NCI-H2227 treated with DMSO at 0.1 percent for 48 hours (cell line): ENCODE measurements at places on chromosomes 5 and 9.

- DNase-seq = no peak
Observed at GRCh38 chr5:155017610-155018009, 4.1 kb downstream of the KIF4B start.

GRCh38 chr5:174733091-174733690 is 8.8 kb downstream of the MSX2 start:
- DNase-seq = no peak

DNA sequence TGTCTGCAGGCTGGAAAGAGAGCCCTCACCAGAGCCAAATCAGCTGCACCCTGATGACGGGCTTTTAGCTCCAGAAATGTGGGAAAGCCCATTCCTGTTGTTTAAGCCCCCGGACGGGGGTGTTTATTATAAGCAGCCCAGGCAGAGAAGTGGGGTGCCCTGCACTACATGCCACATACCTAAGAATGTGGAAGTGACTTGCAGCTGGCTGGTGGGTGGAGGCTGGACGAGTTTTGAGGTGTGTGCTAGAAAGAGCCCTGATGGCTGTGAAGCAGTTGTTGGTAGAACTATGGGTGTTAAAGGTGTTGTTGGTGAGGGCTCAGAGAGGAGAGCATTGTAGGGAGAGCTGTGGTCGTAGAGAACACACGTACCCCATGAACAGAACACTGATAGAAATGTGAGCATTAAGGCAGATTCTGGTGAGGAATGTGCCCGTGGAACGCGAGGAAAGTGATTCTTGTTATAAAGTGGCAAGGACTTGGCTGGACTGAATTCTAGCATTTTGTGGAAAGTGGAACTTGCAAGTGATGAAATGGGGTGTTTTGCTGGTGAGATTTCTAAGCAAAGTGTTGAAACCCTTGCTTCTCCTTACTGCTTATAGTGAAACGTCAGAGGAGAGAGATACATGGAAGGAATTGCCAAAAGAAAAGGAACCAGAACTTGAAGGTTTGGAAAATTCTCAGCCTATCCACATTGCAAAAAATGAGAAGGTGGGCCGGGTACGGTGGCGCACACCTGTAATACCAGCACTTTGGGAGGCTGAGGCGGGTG is 38.9 kb downstream of the AHRR start:
- no peak for DNase-seq

GRCh38 chr9:115884846-115885245 is 268.7 kb upstream of the PAPPA start:
- no peak for DNase-seq

DNA sequence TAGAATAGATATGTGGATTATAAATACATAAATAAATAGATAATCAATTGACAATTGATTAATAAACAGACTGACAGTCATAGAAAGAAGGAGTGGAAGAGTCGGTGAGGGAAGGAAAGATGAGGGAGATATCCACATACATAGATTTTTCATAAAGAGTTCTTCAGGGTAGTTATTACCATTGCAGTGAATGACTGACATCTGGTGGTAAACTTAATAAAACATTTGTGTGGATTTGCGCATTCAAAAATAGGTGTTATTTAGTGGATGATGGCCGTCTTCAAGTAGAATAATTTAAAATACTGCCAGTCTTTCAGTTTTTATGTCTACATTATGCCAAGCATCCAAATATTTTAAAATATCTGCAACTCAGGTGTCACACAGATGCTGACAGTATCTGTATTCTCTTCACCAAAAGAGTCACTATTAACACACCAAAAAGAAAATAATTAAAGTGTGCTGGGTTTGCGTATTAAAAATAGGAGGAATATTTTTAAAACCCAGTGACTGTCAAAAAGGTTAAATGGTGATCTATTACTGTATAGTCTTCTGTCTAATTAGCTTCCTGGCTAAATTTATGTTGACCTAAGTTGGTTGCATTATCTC is 78.8 kb downstream of the GIN1 start:
- peak; percentile 51 for DNase-seq

DNA sequence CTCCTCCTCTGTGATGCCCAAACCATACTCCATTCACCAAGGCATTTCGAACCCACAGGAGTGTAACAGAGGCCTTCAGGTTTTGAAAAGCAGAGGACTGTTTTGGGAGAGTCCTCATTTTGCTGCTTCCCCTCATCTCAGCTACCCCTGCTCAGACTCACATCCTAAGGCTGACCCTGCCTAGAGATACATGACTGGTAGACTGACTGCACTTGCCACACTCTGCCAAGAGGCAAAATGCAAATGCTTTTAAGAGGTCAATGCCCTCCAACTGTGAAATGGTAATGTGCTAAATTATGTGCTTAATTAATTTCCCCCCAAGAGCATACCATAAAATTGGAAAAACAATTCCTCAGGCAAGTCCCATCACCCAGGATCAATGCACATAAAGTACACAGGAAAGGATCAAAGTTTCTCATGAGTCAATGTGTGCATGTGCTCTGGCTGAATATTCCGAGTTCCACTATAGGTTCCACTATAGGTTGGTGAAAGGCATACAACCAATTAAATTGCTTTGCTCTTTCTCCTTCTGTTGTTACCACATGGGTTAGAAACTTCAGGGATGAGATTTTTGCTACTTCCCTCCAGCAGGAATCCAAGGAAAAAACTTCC is 87.0 kb downstream of the RGS7BP start:
- no peak for DNase-seq

- peak; percentile 33 for DNase-seq
Observed at GRCh38 chr9:33161589-33162132, 5.5 kb downstream of the B4GALT1 start.

DNA sequence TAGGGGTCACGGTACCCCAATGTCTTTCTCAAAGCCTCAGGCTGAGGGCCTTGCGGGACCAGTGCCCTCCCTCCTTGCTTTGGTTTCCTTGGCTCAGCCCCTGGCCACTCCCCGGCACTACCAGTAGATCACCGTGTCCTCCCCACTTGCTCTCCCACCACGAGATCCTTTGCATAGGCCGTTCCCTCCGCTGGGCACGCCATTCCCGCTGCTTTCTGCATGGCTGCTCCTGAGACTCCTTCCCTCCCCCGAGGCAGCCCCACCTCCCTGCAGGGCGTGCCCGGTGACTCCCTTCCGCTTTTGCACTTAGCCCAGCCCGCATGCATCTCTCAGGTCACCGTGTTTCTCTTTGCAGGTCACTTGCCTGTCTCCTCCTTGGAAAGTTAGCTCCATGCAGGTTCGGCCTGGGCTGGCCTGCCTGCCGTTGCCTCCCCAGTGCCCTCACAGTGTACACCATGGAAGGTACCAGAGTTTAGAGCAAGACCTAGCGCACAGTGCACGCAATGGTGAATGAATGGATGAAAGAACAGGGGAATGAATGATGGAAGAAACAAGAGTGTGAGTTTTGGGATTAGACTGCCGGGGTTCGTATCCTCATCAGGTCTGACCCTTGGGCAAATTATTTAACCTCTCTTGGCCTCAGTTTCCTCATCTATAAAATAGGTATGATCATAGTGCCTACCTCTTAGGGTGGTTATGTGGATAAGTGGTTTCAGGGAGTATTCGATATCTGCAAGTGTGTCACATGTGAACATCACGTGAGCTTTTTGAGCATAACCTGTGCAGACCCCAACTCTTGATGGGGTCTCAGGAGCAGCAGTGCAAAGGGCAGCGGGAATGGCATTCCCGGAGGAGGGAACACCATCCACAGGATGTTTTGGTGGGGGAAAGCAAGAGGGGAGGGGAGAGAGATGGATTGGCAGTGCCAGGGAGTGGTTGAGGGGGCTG is 214.3 kb downstream of the C9orf50 start:
- no peak for DNase-seq

- DNase-seq = no peak
Observed at GRCh38 chr5:81884871-81885270, 87.0 kb upstream of the ATG10 start.

DNA sequence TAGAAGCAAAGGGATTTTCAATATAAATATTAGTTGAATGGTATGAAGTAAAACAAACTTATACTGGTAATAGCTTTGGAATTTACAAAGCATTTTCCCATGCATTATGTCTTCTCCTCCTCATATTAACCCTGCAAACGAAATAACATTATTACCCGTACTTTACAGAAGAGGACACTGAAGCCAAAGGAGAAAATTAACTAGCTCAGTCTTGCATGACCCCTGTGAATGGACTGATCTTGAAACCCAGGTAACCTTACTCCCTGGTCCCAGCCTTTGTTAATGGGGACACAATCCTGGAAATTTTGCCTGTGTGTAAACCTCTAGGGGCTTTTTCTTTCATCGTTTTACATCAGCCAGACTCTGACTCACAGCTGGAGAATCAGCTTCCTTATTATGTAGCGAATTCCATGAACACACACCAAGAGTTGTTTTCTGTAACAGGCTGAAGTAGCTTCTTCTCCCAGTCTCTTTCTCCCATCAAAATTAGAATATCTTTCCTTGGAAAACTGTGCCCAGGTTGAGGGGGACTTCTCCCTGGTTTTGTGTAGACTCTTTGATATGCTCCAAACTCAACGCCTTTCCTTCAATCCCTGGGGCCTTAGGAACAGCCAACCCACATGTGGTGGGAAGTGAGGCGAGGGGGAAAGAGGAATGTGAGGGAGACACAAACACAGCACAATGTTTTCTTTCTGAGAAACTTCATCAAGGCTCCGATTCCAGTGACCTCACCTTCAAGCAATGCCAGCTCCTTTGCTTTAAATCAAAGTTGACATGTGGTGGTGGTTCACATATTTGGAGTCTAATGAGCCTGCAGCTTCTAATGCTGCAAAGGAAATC is 480.9 kb upstream of the PAPPA start:
- no peak for DNase-seq

DNA sequence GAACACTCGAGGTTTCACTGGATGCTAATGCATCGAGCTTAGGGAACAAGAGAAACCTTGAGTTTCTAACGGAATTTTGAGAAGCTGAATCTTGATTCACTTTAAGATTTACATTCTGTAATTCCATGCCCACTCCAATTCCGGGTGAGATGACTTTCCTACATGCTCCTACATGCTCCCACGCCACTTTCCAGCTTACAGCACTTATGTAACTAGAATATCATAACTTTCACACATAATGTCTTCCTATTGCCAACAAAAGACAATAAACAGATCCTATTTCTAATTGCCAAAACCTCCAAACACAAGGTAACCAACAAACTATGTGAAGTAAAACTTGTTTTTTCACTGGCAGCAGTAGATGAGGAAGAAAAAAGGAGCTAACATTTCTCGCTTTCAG is 72.9 kb downstream of the ECPAS start:
- no peak for DNase-seq

- peak; percentile 31 for DNase-seq
Observed at GRCh38 chr5:59104400-59105127, 521.7 kb downstream of the RAB3C start.

- no peak for DNase-seq
Observed at GRCh38 chr5:68381060-68381459, 165.5 kb downstream of the PIK3R1 start.

- DNase-seq = no peak
Observed at GRCh38 chr5:79640571-79641055, 28.4 kb downstream of the TENT2 start.

DNA sequence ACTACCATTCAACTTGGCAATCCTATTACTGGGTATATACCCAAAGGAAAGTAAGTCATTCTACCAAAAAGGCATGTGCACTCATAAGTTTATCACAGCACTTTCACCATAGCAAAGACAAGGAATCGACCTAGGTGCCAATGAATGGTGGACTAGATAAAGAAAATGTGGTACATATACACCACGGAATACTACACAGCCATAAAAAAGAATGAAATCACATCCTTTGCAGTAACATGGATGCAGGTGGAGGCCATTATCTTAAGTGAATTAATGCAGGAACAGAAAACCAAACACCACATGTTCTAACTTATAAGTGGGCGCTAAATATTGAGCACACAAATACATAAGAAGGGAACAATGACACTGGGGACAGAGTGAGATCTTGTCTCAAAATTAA is 65.8 kb upstream of the SUB1 start:
- DNase-seq = no peak

- DNase-seq = no peak
Observed at GRCh38 chr9:82495884-82496777, 507.6 kb downstream of the SPATA31D1 start.

GRCh38 chr5:170161069-170161468 is 55.4 kb downstream of the FOXI1 start:
- no peak for DNase-seq

DNA sequence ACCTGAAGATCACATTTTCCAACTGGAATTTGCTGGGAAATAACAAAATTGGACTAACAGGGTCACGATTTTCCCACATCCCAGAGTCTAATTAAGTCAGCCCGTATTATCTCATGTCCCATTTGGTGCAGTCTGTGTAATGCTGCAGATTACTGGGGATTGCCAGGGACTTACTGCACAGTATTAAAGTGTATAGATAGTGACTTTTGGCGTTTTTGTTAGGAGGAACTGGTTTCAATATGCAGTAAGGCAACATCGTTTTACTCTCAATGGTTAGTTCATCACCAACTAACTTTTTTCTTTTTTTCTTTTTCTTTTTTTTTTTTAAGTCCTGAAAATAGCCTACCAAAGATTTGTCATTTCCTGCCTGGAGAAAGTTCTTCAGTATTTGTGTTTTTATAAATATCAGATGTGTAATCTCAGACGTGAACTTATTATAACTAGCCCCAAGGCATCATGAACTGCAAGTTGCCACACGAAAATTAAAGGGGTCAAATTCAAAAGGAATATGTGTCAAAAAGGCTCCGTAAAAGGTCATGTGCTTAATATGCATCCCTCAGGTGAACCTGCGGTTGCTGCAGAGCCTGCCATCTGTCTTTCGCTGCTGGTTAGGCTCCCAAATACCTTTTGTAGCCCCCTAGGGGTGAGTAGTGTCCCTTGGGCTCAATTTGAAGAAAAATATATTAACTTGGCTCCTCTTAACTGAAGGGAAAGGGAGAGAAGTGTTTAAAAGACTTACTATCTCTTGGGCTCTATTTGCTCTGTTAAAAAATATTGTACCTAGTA is 176.7 kb upstream of the ADAMTSL1 start:
- DNase-seq = no peak
